Erythroblast (primary cell): ENCODE measurements at places on chromosomes 2 and 18.

DNA sequence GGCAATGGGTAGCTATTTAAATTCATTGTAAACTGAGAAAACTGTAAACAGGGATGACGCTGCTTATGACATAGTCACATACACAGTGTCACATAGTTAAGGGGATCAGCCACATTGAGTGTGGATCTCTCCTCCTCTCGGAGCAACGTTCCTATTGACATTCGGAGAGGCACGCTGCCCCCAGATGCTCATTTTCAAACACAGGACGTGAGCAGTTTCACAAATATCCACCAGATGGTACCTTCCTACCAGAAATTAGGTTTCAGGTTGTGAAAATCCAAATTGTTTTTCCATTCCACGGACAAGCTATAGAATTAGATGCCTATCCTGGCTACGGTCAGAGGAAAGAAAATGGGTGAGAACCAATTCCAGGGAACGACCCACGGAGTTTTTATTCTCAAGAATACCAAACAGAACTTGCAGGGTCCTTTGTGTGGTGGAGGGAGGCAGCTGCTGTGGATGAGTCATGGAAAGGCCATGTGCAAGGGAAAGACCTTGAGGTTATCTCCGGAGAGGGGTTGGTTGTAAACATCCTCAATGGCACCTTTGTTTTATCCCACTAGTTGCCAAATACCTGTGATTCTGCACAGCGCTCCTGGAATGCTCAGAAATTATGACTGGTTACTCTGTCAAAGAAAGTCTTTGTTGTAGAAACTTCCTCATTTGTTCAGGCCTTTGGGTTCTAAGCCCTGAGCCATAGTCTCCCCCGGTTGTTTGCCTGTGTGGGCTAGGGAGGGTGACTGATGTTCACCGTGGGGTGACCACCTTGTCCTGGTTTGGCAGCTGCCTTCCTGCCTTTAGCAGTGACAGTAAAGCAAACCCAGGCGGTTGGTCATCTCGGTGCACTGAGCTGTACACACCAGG is 88.0 kb downstream of the ACTR3 start:
- no peak for DNase-seq

GRCh38 chr2:146927080-146927711 is 917.6 kb upstream of the ACVR2A start:
- DNase-seq: no peak

DNA sequence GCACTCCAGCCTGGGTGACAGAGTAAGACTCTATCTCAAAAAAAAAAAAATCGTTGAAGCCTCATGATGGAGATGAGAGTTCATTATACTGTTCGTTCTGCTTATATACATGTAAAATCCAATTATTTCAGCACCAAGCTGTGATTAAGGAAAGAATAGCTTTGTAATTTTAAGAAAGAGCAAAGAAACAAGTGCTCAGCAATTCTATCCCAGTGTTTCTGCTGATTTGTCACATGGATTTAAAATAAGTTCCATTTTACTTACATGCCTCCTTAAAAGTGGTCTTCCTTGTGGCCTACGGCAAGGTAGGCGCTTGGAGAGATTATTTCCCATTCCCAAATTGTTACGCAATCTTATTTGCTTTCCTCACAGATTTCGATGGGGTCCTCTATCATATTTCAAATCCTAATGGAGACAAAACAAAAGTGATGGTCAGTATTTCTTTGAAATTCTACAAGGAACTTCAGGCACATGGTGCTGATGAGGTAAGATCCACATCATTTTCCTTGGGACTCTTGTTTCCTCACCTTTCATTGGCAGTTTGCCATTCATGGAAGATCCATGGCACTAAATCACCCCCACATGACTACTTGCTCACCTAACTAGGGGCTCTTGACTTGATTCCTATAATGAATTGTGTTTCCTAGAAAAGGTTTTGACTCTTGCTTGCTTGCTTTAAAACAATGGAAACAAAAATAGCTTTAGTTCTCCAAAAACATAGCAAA is 11.5 kb downstream of the ARPC2 start:
- DNase-seq: no peak

DNA sequence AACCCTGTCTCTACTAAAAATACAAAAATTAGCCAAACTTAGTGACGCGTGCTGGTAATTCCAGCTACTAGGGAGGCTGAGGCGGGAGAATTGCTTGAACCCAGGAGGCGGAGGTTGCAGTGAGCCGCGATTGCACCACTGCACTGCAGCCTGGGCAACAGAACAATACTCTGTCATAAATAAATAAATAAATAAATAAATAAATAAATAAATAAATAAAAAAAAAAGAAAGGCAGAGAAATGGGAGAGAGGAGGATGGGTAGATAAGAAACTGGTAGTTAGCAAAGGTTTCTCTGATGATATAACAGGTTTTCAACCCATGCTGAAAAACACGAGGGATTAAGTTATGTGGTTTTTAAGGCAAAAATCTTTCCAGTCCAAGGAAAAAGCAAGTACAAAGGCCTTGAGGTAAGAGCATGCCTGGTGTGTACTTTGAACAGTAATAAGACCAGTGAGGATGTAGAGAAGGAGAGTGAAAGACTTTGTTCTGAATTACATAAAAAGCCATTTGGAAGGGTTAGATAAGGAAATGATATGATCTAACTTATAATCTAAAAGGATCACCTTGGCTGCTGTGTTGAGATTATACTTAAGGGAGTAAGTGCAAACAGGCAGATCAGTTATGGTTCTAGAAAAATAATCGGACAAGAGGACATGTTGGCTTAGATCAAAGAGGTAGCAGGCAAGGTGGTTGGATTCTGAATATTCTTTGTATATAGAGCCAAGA is 159.3 kb downstream of the PTH2R start:
- DNase-seq: peak; percentile 74

DNA sequence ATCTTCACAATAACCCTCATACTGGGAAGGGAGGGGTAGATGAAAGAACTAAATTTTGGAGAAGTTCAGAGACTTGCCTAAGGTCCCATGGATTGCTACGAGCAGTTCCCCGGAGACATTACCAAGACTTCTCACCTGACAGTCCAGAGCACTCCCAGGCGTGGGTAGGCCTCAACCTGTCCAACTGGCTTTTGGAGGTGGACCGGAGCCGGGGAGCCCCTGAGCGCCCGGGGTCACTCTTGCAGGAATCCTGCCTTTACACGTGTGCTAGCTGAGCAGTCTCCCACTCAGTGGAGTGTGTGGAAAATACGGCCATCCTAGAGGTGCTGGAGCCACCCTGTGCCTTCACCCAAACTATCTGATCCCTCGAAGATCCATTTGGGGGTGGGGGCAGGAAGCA is 8.0 kb downstream of the POMC start:
- DNase-seq: no peak

DNA sequence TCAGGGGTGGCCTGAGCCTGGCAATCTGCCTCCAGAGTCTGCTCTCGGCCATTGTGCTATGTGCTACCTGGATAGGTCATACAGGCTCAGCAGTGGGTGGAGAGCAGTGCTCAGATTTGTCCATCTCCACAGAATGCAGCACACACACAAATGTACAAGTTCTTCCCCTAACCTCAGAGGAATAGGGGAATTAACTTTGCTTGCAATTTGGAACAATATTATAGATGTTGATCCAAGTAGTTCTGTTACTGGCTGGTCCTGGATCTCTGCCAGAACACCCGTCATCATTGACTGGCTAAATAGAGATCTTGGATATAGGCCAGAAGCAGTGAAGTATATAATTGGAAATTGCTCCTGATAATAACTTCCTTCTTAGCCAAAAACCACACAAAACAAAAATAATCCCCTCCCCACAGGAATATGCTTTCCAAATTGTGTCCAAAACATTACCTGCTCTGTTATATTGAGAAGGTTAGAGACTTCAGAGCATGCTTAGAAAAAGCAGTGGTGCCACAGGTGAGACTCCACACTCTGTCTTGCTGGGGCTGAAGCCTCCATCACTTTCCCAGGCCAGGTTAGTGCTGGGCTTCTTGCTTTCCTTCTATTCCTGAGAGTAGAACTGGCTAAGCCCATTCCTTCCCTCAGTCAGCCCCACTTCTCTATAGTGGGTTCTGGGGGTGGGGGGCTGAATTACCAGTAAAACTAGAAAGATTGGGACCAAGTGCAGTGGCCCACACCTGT is 38.8 kb downstream of the NCAPH start:
- DNase-seq: peak; percentile 78

DNA sequence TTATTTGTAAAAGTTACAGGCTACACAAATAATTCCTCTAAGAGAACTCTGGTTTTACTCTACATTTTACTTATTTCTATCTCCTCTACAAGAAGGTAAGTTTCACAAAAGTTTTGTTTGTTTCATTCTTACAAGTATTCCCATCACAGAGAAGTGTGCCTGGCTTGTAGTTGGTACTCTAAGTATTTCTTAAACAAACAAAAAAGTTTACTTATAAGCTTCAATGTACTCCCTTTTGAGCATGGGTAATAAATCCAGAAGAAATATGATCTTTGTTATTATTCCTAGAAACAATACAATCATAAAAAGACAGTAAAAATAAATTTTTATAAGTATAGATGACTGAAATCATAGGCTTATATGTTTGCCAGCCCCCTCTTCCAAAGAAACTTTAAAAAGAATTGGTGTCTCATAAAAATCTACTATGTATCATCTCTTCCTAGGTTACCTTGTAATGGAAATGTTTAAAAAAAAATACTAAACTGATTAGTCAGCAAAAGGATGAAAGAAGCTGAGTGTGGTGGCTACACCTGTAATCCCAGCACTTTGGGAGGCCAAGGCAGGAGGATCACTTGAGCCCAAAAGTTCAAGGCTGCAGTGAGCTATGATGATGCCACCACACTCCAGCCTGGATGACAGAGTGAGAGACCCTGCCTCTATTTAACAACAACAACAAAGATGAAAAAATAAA is 54.7 kb downstream of the ATL2 start:
- no peak for DNase-seq

DNA sequence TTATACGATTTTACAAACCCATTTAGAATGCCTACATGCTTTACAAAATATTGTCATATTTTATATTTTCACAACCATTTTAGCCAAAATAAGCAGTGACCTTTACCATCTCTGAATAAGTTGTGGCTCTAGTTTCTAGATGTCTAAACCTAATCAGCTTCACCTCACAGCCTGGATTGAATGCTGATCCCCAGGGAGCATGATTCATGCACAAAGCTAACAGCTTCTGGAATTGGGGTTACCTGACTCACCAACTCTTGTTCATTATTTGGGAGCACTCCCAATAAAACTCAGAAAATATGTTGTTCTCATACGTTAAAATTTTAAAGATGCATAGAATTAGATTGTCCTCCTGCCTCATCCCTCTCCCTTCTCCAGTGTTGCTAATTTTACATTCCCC is 611.7 kb upstream of the NETO1 start:
- DNase-seq: no peak

GRCh38 chr18:44465381-44465841 is 215.3 kb upstream of the SETBP1 start:
- no peak for DNase-seq

DNA sequence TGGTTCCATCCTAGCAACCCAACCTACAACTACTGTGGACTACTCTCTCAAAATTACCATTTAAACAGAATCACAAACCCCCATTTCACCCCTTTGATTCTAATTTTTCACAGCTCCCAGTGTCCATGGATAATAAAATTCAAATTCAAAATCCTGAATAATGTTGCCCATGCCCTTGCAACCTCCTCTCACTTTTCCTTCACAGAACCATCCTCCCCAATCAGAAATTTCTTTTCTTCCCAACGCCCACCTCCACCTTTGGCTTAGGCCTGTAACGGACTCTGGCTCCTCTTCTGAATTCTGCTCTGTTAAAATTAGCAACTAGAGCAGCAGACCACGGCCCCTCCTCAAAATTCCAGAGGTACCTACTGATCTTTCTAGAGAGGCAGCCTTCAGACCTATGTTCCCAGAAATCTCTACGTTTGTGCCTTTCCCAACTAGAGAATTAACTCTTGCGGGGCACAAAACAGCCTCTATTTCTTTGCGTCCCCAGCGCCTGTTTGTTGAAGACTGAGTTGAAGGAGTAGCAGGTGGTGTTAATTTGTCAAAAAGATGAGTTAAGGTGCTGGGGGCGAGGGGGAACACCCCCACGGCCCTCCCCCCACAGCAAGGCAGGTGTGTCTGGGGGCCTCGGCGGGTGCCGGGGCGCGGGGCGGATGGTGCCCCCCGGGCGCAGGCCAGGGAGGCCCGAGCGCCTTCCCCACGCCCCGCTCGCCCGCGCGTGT is 428 bp upstream of the MAP3K20 start:
- DNase-seq: no peak

DNA sequence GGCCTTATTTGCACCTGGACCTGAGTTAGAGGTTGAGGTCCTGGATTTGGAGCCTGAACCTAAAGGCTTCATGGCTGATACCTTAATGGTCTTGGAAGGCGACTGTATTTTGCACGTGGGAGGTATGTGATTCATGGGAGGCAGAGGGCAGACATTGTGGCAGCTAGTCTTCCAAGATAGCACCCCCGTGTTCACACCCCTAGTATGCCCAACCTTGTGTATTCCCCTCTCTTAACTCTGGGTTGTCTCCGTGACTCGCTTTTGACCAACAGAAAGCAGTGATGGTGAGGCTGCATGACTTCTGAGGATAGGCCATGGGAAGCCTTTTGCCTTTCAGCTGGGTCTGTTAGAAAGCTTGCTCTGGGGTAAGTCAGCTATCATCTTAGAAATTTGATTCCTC is 45.8 kb upstream of the HAAO start:
- DNase-seq: no peak

DNA sequence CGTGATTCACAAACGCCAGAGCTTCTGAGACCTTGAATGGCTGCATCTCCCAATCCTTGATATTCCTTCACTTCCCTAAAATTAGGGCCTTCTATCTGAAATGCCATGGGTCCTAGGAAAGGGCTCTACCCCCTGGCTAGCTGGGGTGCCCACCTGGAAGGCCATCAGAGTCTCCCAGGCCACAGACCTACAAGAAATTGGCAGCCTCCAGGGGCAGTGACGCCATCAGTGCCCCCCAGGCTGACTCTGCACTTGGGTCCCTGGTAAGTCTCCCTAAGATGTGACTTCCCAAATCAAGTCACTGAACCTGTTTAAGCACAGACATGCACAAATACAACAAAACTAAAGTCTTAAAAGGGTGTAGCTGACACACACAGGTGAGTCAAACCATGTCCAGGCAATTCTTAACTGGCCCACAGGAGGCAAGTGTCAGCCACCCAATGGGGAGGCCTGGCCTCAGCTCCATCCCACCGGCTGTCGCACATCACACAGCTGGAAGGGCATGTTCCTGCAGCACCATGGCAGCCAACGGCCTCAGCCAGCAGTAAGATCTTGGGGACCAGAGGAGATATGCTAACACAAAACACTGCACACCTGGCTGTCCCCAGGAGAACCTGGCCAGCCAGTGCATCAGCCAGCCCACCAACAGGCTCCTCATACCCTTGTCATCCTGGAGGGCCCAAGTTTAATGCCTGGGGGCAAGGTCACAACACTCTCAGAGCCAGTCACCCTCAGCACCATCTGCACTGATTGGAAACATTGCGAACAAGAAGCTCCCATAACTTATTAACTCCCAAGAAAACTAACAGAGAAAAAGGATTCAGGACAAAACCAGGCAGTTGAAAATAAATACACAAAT is 5.2 kb downstream of the PARD6G start:
- DNase-seq: no peak

DNA sequence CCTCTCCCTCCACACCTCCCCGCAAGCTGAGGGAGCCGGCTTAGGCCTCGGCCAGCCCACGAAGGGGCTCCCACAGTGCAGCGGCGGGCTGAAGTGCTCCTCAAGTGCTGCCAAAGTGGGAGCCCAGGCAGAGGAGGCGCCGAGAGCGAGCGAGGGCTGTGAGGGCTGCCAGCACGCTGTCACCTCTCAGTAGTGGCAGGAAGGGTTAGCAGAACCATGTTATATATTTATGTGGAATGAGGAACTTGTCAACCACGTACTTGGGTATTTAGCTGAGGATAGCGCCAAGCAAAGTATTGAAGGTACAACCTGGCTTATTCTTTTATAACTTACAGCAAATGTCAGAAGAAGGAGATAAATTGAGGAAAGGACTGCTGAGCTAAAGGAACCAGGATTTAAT is 144.1 kb upstream of the MGAT5 start:
- no peak for DNase-seq
